ENCODE measurements at places on chromosomes 13 and 19.
A peak's percentile ranks its signal among the peaks of the same experiment; 100 is the strongest.

DNA sequence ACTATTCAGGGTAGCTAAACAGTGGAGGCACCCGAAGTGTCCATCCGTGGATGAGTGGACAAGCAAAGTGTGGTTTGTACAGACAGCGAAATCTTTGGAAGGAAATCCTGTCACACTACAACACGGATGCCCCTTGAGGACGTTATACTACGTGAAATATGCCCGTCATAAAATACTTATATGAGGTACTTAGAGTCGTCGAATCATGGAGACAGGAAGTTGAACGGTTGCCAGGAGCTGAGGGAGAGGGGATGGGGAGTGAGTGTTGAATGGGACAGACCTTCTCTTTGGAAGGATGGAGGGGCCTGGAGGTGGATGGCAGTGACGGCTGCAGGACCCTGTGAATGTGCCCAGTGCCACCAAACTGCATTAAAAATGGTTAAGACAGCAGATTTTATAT lies 11.6 kb downstream of the ATP4B start:
- H3K4me3 ChIP-seq = no peak overlapping the region
- H3K27ac ChIP-seq = no peak overlapping the region
- DNase-seq = peak; percentile 21
- peaks cover 4% of the 10 kb centered on the region for H3K4me1 ChIP-seq
- H3K36me3 ChIP-seq = no peaks in the 10 kb centered on the region

DNA sequence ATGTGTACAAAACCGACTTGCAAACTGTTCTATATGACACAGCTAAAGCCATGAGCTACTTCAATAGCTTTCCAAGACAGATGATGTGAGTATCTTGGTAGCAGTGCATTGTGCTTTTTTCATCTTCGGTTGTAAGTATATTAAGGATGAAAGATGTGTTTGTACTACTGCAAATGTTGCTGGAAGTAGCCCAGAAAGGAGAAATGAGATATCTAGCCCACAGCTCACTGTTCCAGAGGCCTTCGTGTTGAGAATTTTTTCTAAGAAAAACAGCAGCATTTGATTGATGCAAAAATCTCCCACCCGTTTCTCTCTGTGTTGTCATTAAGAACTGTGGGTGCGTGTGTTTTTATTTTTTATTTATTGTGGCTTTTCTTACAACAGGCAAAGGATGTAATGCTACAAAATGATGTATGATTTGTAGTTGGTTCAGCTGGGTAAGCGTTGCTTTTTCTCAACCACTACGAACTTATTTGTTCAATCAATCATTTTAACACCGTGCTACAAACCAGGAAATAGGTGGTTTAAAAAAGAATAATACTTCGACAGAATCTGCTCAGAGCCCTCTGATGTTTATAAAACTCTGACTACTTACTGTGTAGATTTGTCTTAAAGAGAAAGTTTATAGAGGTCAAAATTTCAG lies 41.6 kb upstream of the RFC3 start:
- no peaks in the 10 kb centered on the region for H3K4me1 ChIP-seq
- no peak overlapping the region for H3K27ac ChIP-seq
- H3K4me3 ChIP-seq = no peak overlapping the region
- H3K36me3 ChIP-seq = no peaks in the 10 kb centered on the region

DNA sequence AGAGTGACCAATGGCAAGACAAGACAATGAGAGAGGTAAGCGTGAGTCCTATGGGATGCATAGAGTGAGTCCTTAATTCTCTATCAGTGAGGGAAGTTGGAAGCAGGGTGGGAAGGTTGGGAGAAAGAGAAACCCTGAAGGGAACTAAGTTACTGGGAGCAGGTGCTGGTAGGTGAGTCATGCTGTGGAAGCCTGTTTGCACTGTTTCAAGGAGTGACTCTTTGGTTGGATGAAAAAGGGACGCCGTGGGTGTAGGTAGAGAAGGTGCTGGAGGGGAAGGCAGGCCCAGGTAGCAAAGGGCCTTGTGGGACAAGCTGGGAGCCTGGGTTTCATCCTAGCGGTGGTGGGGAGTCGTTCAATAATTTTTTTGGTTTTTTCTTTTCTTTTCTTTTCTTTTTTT lies 21.9 kb downstream of the IGFL1 start:
- no peak for DNase-seq
- H3K36me3 ChIP-seq = no peaks in the 10 kb centered on the region
- no peak overlapping the region for H3K4me3 ChIP-seq
- no peak overlapping the region for H3K27ac ChIP-seq
- no peaks in the 10 kb centered on the region for H3K4me1 ChIP-seq

GRCh38 chr13:45055902-45056648 lies 64.2 kb upstream of the GTF2F2 start:
- H3K4me1 ChIP-seq = no peaks in the 10 kb centered on the region
- DNase-seq = no peak
- H3K4me3 ChIP-seq = no peak overlapping the region
- no peaks in the 10 kb centered on the region for H3K36me3 ChIP-seq

DNA sequence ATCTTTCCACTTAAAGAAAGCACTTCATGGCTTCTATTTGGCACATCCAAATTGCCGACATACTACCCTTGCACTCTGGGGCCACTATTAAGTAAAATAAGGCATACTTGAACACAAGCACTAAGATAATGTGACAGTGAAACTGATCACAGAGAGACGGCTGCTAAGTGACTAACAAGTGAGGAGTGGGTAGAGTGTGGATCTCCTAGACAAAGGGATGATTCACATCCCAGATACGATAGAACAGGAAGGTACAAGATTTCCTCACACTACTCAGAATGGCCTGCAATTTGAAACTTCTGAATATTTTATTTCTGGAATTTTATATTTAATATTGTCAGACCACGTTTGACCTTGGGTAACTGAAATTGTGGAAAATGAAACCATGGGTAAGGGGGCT lies 1721.8 kb upstream of the SPRY2 start:
- no peak overlapping the region for H3K27ac ChIP-seq
- H3K4me3 ChIP-seq = no peak overlapping the region
- no peak for DNase-seq

DNA sequence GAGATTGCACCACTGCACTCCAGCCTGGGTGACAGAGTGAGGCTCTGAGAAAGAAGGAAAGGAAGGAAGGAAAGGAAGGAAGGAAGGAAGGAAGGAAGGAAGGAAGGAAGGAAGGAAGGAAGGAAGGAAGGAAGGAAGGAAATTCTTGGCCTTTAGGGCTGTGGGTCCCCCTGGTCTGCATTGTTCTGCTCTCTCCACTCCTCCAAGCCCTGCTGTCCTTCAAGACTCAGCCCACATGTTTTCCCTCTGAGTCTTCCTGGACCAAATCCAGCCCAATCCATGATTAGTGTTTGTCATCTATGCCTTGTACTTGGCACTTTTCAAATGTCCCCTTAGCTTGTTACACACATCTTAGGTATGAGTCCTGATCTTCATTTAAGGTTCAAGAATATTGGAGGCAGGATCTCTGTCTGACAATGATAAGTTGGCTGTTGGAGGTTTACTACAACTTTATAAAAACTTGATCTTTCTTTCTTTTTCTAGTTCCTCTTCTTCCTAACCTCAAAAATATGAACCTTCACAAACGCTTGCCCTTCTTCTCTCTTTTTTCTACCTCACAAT lies 48.8 kb upstream of the INTS6 start:
- H3K36me3 ChIP-seq = no peaks in the 10 kb centered on the region
- H3K4me3 ChIP-seq = no peak overlapping the region
- no peaks in the 10 kb centered on the region for H3K27me3 ChIP-seq
- H3K4me1 ChIP-seq = no peaks in the 10 kb centered on the region

DNA sequence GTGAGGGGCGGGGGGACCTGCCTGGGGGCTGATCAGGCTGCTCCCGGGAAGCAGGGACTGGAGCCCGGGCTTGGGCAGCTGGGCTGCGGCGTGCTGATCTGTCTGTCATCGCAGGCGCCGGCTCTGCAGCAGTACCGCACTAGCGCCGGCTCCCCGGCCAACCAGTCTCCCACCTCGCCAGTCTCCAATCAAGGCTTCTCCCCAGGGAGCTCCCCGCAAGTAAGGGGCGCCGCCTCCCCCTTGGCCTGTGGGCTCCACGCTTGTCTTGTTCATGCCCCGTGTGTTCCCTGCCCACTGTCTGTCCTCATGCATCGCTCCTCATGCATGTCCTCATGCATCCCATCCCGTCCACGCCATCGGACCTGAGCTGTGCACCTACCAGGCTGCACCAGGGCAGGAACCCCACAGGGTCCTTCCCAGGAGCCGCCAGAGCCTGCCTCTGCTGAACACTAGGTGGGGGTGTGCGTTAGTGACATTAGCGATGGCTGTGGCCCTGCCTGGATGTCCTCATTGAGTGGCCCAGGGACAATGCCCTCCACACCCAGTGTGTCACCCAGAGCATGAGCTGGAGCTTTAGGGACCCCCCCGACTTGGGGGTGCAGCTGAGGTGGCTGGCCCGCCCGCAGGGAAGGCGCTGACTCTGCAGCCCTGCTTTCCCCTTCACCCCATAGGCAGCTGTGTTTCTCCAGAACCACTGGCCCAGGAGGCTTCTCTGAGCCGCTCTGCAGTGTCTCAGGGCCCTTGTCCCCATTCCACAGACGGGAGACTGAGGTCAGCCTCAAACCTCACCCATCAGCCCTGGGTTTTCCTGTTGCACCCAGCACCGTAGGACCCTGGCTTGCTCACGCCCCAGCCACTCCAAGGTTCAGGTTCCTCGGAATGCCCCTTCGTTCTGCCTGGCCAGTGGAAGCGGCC lies 19.5 kb downstream of the COMP start:
- no peaks in the 10 kb centered on the region for H3K4me1 ChIP-seq
- no peaks in the 10 kb centered on the region for H3K36me3 ChIP-seq
- H3K4me3 ChIP-seq = no peak overlapping the region
- DNase-seq = no peak

- no peaks in the 10 kb centered on the region for H3K36me3 ChIP-seq
- DNase-seq = no peak
- H3K27me3 ChIP-seq = no peaks in the 10 kb centered on the region
- H3K4me3 ChIP-seq = no peak overlapping the region
- no peaks in the 10 kb centered on the region for H3K4me1 ChIP-seq
Measured at GRCh38 chr19:44582581-44583265, 30.6 kb upstream of the IGSF23 start.

GRCh38 chr13:43905435-43906031 lies 25.8 kb downstream of the LACC1 start:
- H3K4me3 ChIP-seq = no peak overlapping the region
- H3K4me1 ChIP-seq = no peaks in the 10 kb centered on the region

DNA sequence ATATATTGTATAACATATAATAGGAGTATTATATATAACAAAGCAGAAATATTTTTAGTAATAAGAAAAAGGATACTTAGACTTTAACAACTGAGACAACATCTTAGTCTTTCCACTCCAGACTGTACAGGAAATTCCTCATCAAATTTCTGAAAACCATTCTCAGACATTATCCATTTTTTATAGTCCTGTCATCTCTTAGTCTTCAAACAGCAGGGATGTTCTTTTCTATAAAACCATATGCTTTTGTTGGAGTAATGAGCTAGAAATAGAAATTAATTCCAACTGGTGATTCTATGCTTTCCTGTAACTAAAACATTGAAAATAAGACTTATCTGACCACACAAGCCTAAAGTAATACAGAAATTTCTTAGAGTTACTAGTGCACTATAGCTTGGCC lies 82.2 kb upstream of the CSNK1A1L start:
- no peak overlapping the region for H3K4me3 ChIP-seq
- H3K36me3 ChIP-seq = no peaks in the 10 kb centered on the region
- no peaks in the 10 kb centered on the region for H3K4me1 ChIP-seq
- DNase-seq = no peak

DNA sequence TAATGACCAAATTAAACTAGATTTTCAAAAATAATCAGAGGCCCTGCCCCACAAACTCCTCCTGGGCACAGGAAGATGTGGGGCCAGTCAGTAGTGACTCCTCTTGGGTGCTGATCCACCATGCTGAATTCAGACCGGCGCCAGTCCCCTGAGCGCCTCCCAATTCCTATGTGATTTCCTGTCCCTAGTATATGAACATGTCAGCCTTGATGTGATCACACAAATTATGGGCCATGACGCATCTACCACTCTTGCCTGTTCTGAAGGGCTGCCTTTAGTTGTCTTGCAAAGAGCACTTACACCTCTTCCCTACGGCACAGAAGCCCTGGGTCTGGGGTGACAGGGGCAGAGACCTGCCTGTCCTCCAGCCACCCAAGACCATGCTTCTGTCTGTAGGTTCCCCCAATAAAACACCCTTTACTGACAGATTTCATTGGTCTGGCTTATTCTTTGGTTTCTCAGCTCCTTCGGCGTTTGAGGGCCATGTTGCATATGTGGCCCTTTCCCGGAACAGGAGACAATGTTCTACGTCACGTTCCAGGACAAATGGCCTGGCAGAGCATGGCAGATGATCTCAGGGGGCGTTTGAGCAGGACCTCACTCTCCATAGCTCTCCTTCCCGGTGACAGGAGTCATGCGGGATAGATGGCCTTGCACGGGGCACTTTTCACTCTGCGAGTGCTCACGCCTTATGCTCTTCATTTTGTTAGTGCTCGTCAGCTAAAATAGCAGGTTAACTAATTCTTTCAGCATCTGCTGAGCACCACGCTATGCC lies 5.6 kb upstream of the ATP11A start:
- H3K36me3 ChIP-seq = no peaks in the 10 kb centered on the region
- no peak overlapping the region for H3K27ac ChIP-seq
- peaks cover 12% of the 10 kb centered on the region for H3K4me1 ChIP-seq
- DNase-seq = no peak
- no peak overlapping the region for H3K4me3 ChIP-seq
- no peaks in the 10 kb centered on the region for H3K27me3 ChIP-seq

DNA sequence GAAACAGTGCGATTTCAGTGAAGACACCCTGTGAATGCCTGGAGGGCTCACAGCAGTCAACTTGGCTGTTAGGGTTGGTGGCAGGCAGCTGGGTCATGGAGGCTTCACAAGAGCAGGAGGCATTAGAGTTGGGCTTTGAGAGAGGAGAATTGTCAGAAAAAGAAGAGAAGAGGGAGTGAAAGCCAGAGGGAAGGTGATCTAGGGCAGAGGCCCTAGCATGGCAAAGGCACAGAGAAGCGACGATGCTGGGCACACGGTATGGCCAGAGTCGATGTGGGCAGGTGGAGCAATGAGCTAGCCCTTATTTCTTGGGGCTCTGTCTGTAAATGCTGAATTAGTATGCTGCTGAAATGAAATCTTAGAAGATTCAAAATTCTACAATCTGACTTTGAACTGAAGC lies 52.6 kb upstream of the OLFM4 start:
- H3K27ac ChIP-seq = no peak overlapping the region
- H3K27me3 ChIP-seq = no peaks in the 10 kb centered on the region
- H3K4me3 ChIP-seq = no peak overlapping the region

- H3K27me3 ChIP-seq = no peaks in the 10 kb centered on the region
- no peaks in the 10 kb centered on the region for H3K36me3 ChIP-seq
- H3K27ac ChIP-seq = no peak overlapping the region
- no peak overlapping the region for H3K4me3 ChIP-seq
Measured at GRCh38 chr13:20387441-20387971, 138.2 kb downstream of the CRYL1 start.

- H3K4me3 ChIP-seq = peak overlapping the region; percentile 49
- no peaks in the 10 kb centered on the region for H3K36me3 ChIP-seq
- peaks cover 6% of the 10 kb centered on the region for H3K4me1 ChIP-seq
- no peak overlapping the region for H3K27ac ChIP-seq
- DNase-seq = no peak
- no peaks in the 10 kb centered on the region for H3K27me3 ChIP-seq
Measured at GRCh38 chr19:35533822-35534392, 651 bp downstream of the GAPDHS start.
